ENCODE measurements at places on chromosomes 6 and 20.

DNA sequence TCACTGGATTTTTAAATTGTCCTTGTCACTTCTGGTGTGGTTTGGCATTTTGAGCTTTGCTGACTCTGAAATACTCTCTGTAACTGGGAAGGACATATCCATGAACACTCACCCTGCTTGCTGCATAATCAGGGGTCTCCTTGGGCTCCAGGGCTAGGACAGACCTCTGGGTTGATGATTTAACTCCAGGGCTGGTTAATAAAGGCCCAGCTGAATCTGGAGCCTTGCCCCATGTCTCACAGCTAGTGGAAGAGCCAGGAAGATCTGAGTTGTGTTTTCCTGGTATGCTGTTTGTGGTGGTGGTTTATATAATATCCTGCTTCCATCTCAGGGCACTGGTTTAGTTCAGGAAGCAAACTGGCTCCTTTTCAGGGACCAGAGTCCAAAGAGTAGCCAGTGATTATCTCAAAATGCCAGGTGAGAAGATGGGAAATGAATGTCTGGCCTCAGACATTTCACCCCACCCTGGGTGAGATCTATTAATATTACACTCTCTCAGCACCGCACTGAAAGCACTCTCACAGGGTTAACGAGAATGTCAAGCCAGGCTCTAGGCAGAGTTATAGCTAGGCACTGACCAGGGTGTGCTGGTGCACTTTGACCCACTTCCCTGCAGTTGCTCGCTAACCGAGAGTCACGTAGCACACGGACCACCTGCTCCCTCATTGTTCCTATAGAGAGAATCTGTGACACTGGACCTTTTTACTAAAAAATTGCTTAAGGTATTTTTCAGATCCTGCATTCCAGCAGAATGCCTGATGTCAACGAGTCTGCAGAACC lies 90.1 kb upstream of the SLC22A16 start:
- DNase-seq, result no peak

DNA sequence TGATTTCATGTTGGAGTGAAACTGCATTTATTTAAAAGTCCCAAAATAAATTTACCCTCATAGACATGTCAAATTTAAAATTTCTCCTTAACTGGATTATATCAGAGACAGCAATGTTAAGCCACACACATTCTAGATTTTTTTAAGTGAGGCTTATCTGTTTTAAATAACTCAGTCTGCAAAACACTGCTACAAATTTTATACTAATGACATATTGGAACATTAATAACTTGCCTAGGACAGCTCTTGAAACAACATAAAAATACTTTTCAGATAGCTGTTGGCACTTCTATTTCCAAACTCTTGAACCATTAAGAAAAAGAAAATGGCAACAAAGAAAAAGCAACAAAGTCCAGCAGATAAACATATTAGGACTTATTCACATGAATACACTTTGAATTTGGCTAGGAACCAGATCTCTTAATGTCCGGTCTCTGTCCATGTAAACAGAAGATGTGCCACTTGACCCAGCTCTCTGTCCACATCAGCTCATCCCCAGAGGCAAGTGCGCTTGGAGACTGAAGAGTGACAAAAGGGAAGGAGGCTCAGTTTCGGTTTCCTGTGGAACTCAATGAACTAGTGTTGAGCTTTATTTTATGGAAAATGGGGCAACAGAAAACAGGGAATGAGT lies 219.3 kb upstream of the THBS2 start:
- no peak for DNase-seq

GRCh38 chr20:31818376-31818908 lies 714 bp upstream of the MYLK2 start:
- DNase-seq, result no peak

DNA sequence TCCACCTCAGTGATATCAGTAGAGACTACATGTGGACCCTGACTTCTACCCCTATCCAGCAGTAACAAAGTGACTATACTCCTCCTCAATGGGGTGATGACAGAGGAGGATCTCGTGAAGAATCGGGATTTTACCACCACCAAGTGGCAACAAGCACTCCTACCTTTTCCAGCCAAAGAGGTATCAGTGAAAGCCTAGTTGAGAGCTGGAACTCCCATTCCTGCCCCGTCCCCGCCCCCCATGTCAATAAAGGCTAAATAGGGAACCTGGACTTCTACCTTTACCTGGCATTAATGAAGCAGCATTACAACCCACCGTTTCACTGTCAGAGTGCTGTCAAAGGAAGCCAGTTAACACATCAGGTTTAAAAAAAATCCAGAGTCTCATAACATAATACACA lies 45.3 kb downstream of the RNF24 start:
- no peak for DNase-seq

DNA sequence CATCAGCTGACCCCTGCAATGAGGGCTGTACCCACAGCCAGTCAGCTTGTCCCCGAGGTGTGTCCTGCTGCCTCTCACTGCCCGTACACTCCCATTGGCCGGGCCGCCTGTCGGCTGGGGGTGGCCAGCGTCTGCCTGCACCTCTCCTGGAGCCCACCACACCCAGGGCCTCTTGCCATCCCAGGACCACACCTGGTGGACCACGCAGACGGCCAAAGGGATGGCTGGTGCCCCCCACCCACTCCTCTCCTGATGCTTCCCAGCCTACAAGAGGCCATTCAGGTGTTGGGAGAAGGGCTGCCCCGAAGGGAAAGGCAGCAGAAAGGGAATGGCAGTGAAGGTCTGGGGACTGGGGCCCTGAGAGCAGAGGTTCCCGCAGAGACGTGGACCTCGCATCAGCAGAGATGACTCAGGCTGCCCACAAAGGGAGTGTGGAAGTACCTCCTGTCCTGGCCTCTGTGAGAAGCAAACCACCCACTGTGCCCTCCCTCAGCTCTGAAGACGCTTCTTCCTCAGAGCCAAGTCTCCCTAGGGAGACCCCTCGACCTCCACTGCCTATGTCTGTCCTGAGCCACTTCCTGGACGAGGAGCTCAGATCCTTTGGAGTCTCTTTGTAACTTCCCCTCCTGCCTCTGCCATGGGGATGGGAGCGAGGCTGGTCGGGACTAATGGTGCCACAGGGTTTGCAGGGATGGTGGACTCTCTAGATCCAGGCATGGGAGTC lies 60.9 kb downstream of the PYGB start:
- DNase-seq, result no peak

DNA sequence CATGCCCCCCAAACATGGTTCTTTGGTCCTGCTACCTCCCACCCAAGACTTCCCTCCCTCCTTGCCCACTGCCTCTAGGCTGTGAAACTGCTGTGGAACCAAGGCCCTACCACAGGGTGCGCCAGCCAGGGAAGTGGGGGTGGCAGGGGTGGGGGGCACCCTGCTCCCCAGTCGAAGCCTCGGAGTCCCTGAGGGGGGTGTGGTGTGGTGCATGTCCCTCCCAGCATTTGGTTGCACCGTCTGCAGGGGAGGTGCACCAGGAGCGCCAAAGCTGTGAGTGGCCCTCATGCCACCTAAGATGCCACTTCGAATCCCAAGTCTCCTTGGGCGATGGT lies 1.8 kb downstream of the RGS19 start:
- no peak for DNase-seq

DNA sequence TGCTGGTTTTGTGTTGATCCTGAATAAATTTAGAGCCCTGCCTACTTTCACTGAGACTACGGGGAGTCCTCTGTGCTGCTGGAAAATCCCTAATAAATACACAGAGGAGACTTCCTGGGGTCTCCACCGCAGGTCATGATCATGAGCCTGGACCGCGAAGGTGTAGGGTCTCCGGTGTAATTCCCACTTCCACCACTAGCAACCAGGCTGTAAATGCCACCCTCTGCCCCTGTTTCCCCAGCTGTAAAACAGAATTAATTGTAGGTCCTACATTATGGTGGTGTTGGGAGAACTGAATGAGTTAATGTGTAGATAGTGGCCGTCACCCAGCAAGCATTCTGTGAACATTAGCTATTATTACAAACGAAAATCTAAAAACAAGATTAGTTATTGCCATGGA lies 191.6 kb upstream of the THBS2 start:
- no peak for DNase-seq

DNA sequence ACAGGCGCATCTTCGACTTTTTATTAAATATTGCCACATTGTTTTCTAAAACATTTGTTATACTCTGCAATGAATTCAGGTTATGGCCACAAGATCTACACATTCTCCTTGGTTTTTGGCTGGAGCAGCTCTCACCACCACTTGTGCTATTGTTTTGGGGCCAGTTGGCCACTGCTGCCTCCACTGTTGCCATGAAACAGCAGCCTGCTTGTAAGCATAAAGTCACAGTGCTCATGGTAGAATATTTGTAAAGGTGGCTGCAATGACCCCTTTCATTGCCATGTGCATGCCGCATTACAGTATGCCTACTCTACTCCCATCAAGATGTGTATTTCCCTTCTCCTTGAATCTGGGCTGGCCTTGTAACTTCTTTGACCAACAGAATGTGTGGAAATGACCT lies 141.4 kb downstream of the SCML4 start:
- no peak for DNase-seq

- DNase-seq, result no peak
Measured at GRCh38 chr20:53826597-53827291, 233.1 kb upstream of the ZNF217 start.

DNA sequence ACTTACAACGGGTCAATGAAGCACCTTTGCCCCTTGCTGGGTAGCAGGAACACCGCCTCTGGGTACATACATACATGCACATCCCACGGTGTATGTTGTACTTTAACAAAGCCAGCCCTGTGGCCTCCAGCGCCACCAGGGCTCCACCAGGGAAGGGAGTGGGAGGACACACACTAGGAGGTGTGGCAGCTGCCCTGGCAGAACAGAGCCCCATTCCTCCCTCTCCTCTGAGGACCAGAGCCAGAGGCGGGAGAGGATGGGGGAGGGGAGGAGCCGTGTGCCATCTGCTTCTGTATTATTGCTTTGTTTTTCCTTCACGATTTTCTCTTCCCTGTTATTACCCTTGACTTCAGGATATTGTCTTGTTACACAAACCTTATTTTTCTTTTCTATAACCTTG lies 105.8 kb upstream of the TRAF3IP2 start:
- DNase-seq, result peak; percentile 86

- no peak for DNase-seq
Measured at GRCh38 chr6:77926198-77926751, 273.4 kb downstream of the MEI4 start.

DNA sequence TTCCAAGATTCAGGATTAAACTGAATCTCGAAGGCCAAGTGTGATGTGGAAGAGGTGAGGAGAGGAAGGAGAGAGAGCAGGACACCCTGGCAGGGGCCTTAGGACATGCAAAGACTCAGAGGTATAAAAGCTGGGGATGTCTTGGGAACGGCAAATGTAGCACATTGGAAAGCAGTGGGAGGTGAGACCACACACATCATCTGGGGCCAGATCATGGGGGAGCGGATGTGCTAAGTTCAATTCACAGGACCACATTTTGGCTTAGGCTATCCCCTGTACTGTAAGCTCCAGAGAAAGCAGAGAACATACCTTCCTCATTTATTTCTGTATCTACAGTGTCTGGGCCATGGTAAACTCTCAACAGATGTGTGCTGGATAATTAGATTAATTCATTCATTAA lies 59.5 kb upstream of the MBOAT1 start:
- no peak for DNase-seq

DNA sequence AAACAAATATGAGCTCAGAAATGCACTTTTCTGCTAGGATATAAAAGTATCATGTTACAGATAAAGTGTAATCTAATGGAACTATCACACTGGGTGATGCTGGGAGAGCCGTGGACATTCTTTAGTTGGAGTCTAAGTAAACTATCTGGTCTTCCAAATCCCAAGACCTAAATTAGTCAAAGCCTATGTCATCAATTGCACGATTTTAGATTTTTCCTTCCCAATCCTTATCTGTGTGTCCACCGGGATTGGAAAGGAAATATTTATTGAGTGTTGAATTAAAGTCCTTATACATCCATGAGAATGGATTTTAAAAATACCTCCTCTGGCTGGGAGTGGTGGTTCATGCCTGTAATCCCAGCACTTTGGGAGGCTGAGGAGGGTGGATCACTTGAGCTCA lies 19.6 kb upstream of the MRAP2 start:
- DNase-seq, result no peak

GRCh38 chr6:75581231-75581630 lies 20.4 kb upstream of the SENP6 start:
- no peak for DNase-seq

- DNase-seq, result peak; percentile 21
Measured at GRCh38 chr6:25713824-25714223, 40.7 kb upstream of the SLC17A4 start.

- no peak for DNase-seq
Measured at GRCh38 chr6:163250116-163250515, 164.4 kb upstream of the QKI start.

- DNase-seq, result no peak
Measured at GRCh38 chr20:4261333-4262284, 246.3 kb upstream of the RNF24 start.

DNA sequence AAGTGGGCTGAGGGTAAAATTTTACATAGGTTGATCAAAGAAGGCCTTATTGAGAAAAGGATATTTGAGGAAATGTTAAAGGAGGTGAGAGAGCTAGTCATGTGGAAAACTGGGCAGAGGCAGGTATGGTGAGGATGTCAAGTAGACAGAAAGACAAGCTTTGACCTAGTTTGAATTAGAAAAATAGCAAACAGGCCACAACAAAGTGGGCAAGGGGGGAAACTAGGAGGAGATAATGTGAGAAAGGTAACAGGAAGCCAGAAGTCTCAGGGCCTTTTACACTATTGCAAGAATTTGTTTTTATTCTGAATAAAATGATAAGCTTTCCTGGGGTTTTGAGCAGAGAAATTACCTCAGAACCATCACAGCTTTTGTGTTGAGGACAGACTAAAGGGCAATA lies 115.7 kb downstream of the RWDD2A start:
- DNase-seq, result no peak

GRCh38 chr20:50323209-50323608 lies 132.6 kb downstream of the CEBPB start:
- DNase-seq, result no peak

DNA sequence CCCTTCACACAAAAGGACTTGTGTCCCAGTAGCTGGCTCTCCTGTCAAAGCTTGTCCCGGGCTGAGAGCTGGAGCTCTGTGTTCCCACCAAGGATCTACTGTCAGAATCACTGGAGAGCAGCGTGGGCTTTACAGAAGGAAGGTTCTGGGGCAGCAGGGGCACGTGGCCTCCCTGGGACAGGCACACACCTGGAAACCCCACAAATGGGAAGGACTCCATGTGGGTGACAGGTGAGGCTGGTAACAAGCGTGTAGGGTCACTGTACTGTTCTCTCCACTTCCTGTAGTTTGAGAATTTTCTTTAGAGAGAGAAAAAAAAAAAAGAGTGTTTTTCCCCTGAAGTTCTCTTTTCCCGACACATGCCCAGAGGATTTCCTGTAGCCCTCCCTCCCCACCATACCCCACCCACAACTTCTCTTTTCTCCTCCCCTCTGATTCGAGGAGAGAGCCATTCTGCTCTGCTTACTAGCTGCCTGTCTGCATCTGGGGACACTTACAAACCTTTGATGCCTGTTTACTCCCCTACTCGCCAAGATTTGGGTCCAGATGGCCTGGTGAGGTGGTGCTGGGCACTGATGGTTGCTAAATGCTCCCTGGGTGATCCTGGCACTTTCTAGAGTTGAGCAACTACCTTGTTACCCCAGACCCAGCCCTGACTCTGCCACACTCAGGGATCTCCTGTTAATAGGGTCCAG lies 84.1 kb upstream of the SIRPA start:
- no peak for DNase-seq
